ENCODE measurements at places on chromosomes 3 and 15.
A peak's percentile ranks its signal among the peaks of the same experiment; 100 is the strongest.

DNA sequence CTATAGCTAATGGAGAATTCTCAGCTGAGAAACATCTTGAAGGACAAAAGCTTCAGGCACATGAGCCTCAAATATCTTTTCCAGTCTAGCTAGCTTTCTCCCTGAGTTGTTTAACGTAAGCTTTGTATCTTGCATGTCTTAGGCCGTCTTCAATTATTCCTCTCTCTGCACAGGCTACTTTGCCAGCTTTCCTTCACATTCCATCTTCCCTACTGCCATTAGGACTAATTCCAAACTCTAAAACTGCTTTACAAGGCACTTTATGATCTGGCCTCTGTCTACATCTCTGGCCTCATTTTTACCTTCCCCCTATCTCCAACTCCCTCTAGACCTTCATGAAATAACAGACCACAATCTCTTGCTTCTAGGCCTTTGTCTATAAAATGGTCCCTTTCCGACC, 171.4 kb downstream of the GREM1 start:
- DNase-seq: no peak

GRCh38 chr15:93664213-93664956, 567.0 kb upstream of the MCTP2 start:
- DNase-seq: no peak

DNA sequence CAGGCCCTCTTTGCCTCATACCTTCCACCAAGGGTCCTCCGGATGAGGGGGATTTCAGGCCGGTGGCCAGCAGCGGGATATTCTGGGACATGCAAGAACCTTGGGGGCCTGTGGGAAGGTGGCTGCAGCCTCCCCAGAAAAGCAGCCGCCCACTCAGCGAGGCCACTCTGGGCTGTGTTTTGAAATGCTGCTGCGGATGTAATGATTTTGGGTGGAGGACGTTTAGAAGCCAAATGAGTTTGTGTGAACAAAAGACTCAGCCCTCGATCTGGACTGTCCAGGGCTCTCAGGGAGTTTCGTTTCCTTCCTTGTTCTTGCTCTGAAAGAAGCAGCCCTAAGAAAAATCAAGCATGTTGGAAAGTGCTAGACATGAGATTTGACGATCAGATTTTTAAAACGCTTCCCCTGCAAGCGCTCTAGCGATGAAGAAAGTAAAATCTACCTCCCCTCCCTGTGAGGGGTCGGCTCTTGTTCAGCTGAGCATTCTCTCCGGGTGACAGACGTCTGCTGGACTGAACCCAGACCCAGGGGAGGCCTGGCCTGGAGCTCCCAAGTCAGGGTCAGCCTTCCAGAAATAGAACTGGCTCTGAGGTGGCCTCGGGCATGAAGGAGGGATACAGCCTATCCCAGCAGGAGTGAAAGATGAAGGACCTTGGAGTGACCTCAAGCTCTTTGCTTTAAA, 12.9 kb downstream of the HEG1 start:
- no peak for DNase-seq

- peak; percentile 17 for DNase-seq
Measured at GRCh38 chr3:158640646-158641045, 3.7 kb upstream of the GFM1 start.

- DNase-seq: no peak
Measured at GRCh38 chr15:59420108-59420507, 17.9 kb upstream of the FAM81A start.

- no peak for DNase-seq
Measured at GRCh38 chr3:197758512-197758911, 8.8 kb downstream of the FYTTD1 start.

- DNase-seq: no peak
Measured at GRCh38 chr3:6542795-6543194, 318.1 kb upstream of the GRM7 start.

- DNase-seq: no peak
Measured at GRCh38 chr15:23069496-23070166, 30.3 kb upstream of the TUBGCP5 start.
